D721Med (cell line): ENCODE measurements at places on chromosomes 2 and 18.

DNA sequence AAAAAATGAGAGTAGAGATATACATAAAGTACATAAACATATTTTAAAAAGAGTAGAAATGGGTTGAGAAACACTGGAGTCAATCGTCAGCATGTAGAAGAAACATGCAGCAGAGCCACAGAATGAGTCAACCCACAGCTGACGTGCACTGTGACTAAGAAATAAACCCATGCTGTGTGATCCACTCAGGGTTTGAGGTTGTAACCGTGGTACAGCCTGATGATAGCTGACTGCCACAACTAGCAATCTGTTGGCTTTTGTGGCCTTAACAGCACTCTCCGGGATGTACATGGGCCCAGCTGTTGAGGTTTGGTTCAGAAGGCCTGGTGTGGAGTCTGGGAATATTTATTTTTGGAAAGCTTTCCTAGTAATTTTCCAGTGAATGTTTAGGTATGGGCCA is 554.4 kb upstream of the MEX3C start:
- no peak for DNase-seq

GRCh38 chr2:79432731-79433146 is 80.1 kb upstream of the CTNNA2 start:
- DNase-seq, result no peak

- DNase-seq, result no peak
Measured at GRCh38 chr2:201977651-201978050, 56.0 kb upstream of the FZD7 start.

DNA sequence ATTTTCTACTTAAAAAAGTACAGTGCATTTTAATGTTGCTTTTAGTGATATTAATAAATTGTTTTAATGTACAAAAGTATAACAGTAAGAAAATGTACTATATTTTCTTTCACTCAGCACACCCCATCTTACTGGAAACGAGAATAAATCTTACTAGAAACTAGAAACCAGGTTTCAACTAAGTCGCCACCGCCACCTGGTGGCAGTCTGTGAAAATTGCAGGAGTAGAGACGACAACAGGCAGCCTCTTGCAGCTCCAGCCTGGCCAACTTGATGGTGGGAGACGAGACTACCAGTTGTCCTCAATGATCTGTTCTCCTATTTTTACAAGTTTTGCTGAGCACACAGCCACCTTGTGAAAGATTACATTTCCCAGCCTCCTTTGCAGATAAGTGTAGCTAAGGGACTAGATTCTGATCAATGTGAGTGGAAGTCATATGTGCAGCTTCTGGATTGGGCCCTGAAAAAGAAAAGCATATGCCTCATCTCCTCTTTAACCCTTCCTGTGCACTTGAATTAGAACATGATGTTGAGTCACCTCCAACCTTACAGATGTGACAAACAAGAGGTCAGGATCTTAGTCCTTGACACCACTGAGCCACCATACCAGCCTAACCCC is 8.7 kb downstream of the OTOF start:
- DNase-seq, result no peak

DNA sequence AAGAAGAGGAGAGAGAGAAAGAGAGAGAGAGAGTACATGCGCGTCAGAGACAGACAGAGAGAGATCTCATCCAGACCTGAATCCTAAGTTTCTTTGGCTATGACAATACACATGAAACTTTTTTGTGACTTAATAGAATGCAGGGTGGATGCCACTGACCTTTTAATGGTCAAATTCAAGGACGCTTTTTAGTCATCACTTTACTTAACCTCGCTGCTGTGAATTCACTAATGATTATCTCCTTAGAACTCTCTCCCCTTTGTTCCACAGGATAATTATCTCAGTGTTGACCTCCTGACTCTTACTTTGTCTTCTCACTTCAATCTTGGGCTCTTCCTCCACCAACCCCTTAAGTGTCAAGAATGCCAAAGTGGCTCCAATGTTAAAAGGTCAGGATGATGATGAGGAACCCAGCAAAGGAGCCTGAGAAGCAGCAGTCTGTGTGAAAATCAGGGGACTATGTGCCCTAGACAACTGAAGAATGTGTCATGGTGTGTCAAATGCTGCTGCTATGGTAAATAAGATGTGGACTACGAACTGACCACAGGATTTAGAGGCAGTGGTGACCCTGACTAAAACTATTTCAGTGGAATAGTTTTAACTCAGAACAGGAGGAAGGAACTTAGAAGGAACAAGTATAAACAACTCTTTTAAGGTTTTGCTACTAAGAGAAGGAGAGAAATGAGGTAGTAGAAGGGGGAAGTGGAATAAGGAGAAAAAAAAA is 382.1 kb downstream of the ZEB2 start:
- no peak for DNase-seq

DNA sequence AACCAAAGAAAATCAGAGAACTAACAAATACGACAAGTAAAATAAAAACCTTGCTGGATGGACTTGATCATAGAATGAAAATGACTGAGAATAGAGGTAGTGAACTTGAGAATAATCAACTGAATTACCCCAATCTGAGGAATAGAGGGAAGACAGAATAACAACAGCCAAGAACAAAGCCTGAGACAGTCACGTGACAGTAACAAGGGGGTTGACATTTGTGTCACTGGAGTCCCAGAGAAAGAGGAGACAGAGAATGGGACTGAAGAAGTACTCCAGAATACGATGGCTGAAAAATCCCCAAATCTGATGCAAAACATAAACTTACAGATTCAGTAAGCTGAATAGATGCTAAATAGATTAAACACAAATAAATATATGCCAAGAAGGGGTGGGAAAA is 248.5 kb upstream of the HDAC4 start:
- no peak for DNase-seq

GRCh38 chr2:169877398-169877797 is 50.1 kb downstream of the UBR3 start:
- no peak for DNase-seq

DNA sequence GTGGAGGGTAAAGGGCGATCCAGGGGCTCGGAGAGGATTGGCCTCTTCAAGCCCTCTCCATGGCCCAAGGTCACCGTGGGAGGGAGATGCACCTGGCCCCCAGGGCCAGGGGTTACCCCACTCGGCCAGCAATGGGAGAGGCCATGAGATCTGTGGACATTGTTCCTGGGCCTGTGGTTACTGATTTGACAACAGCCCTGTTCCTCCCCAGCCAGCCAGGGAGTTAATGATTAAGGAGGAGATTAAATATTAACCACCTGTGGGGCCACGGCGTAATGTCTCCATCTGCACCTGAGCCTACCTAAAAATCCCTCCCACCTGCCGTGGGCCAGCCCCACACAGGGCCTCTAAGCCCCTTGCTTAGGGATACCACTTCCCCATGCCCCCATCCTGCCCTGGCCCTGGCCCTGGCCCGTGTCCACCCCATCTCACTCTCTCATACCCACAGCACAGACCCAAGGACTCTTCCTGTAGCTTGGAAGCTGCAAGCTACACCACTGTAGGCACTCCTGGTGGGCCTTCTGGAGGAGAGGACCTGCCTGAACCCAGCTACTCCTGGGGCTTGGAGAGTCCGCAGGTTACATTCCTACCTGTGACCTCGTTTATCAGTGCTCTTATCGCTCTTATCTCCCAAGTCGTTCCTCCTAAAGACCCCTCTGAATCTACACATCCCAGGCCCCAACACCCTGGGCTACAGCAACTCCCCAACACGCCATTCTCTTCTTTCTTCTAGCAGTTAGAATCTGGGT is 32.1 kb downstream of the ZFP36L2 start:
- no peak for DNase-seq

- DNase-seq, result no peak
Measured at GRCh38 chr2:98464772-98465310, 20.2 kb downstream of the INPP4A start.

DNA sequence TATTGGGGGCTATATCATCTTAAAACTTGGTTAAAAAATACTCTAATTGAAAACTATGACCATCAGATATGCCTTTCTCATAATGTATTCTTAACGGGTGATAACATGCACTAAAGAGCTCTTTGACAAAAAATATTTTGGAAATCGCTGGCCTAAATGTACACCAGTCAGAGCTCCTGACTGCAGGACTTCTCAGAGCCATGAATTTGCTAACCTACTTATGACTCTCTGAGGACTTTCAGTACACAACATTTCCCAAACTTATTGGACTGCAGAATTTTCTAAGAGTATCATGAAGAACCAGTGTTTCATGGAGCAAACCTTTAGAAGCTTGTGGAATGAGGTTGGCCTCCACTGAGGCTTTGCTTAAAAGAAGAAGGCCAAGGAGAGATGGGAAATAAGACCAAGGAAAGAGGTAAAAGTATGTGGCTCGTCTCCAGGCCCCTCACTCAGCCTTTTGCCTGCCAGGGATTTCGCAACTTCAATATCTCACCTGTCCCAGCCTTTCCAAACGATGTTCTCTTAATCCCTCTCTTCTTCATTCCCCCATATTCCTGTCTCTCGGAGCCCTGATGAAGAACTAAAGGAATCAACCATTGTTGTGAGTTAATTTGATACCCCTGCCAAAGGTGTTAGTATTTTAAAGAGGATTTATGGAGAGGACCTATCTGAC is 88.8 kb upstream of the EPC2 start:
- no peak for DNase-seq

DNA sequence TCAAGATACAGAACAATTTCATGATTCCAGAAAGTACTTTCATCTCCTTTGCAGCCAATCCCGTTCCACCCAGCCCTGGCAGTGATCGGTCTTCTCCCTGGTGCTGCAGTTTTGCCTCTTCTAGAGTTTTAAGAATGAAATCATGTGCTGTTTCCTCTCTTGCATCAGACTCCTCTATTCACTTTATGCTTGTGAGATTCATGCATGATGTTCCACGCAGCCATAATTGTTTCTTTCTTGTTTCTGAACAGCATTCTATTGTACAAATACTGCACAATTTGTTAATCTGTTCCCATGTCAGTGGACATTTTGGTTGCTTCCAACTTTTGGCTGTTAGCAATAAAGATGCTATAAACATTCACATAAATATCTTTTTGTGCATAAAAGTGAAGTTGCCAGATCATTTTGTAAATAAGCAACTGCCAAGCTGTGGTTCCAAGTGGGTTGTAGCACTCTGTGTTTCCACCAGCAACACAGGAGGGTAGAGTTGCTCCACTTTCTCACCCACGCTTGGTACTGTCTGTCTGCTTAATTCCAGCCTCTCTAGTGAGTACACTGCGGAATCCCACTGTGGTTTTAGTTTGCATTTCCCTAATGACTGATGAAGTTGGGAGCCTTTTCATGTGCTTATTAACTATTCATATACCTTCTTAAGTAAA is 104.5 kb downstream of the TWIST2 start:
- no peak for DNase-seq

- no peak for DNase-seq
Measured at GRCh38 chr2:216194013-216194412, 84.9 kb downstream of the XRCC5 start.
